Cortex of kidney (tissue), 1 donor: ENCODE measurements at places on chromosomes 13 and 19.

- DNase-seq: no peak
These were observed 36.4 kb upstream of the IGSF23 start for GRCh38 chr19:44576843-44577565.

DNA sequence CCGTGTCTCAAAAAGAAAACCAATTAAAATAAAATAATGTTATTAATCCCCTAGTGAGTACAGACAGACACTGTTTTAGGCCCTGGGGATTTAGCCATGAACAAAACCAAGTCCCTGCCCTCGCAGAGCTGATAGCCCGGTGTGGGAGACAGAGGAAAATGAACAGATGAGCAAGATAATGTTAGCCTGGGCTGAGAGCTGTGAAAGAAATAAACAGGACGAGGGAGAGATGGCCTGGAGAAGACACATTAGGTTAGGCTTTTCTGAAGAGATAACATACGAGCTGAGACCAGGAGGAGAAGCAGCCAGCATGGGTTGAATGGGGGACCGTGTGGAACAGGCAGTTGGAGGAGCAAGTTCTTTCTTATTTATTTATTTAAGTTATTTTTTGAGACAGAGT is 9.0 kb downstream of the RELB start:
- no peak for DNase-seq

GRCh38 chr19:19447536-19448237 is 42.2 kb downstream of the GATAD2A start:
- DNase-seq: no peak

- no peak for DNase-seq
These were observed 1672.6 kb upstream of the PCDH20 start for GRCh38 chr13:63088226-63088625.

DNA sequence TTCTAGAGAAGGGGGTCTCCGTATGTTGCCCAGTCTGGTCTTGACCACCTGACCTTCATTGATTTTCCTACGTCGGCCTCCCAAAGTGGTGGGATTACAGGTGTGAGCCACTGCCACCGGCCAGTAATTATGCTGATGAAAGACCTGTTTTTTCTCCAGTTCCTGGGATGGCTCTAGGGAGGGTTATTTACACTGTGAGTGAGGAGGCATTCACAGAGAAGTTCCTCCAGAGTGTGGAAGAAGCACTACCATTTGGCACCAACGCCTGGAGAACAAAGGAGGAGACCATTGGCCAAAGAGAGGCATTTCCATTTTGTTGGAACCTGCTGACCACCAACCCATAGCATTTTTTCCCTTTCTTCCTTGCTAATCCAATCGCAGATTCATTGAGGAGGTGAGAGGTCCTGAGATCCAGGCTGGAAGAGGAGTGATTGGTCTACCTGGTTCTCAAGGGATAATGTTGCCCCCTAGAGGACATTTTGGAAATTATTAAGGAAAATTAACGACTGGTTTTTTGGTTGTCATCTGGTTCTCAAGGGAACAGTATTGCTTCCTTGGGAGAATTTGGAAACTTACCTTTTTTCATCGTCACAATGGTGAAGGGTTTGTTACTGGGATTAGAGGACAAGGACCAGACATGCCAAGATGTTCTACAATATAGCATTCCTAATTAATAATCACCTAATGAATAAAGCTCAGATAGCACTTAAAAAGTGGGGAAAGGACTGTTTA is 5.5 kb upstream of the SAE1 start:
- DNase-seq: no peak

DNA sequence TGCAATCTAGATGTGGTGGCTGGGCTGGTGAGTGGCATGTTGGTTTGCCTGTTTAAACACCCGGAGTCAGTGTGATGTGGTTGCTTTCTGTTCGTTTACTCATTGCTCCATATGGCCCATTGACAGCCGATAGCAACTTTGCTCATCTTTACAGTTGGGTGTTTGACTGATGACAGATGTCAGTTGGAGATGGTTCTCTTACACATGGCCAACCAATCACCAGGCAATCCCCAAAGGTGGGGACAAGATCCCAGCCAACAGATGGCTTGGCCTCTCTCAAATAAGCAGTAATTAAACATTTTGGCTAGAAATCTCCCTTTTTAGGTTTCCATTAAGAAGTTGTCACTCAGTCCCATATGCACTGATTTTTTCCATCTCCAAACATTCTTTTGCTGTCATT is 497.1 kb upstream of the ARGLU1 start:
- no peak for DNase-seq

- no peak for DNase-seq
These were observed 476 bp downstream of the MBD3 start for GRCh38 chr19:1592024-1592754.
